ENCODE measurements at places on chromosomes 12 and 14.

GRCh38 chr12:40331886-40332285, 107.1 kb downstream of the LRRK2 start:
- no peak for DNase-seq

DNA sequence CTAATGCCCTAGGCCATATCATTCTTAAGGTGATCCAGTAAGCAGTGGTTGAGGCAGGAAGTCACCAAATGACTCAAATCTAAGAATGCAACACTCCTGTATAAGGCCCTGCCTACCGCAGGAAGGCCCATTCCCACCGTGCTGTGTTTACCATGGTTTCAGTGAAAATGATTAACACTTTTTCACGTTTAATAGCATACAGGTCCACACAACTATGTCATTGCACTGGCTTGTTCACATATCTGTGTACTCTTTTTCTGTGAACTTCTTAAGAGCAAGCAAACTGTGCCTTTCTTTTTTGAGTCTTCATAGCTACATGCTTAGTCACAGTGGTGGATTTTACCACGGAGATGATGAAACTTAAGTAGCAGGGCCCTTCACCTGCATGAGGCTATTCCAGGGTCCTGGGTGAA, 214.9 kb downstream of the CNTN1 start:
- peak; percentile 25 for DNase-seq

GRCh38 chr12:24975425-24975824, 26.5 kb upstream of the BCAT1 start:
- DNase-seq: no peak

GRCh38 chr12:84994426-84994825, 41.7 kb downstream of the TSPAN19 start:
- no peak for DNase-seq

DNA sequence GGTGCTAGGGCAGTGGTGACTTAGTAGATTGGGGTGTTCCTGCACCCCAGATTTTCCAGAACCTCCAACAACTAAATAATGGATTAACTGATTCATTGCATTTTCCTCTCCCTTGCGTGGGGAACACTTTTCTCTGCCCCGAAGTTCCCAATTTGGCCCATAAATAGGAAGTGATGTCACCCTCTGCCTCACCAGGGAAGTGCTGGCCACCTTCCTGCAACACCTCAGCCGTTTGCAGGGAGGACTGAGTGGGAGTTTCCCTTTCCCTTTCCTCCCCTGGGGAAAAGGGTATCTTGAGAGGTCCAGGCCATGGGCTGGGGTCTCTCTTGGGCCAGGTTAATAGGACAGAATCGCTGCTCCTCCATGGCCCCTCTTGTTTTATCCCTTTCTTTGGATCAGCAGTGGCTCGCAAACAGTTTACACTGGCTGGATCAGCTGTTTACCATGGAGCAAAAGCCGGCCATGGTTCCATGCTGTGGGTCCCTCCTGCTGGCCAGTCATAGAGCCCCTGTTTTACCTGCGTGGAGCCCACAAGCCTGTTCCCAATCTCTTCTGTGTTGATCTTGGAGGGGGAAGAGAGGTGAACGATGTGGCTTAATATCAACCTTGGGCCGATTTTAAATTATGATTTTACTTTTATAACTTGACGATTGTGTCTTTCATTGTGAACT, 91.6 kb upstream of the VRK1 start:
- no peak for DNase-seq

DNA sequence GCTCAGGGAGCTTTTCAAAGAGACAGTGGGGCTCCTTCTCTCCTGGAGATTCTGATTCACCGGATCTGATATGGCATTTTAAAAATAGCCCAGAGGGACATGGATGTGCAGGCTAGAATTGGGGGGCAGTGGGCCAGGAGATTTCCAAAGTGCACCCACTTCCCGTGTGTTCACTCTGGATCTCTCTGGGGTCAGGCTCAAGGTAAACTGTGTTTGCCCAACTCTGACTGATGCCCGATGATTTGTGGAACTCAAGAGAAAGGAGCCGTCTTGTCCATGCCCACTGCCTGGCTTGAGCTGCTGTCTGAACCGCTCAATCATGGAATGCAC, 17.9 kb downstream of the FAM181A start:
- no peak for DNase-seq

DNA sequence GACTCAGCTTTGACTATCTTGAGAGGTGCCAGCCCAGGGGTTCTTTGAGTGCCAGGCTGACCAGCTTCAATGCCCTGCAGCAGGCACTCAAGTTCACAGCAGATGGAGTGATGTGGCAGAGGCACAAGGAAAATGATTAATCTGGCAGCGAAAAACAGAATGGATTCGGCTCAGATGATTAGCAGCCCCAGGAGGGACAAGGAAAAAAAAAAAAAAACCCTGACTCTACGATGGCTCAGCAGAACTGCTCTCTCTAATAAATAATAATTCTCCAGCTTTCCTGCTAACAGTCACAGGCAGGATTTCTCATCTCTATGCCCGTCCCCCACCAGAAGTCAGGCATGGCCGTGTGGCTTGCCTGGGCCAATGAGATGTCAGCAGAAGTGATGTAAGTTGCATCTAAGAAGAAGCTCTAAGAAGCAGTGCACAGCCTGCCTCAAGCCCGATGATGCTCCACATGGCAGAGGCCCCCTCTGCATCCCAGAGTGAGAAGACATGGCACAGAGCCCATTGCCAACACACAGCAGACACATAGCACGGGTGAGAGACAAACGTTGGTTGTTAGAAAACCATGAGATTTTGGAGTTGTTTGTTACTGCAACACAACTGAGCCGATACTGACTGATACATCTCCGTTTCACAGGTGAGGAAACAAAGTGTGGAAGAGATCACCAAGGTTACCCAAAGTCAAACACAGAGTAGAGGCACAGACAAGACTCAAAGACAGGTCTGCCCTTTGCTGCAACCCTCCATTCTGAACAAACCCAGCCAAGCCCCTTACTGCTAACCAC, 111.0 kb downstream of the SCARB1 start:
- DNase-seq: no peak

- DNase-seq: no peak
Observed at GRCh38 chr14:31286456-31287293, 79.1 kb upstream of the HECTD1 start.

- DNase-seq: no peak
Observed at GRCh38 chr14:84988357-84988756, 541.6 kb upstream of the FLRT2 start.

GRCh38 chr12:80857311-80857710, 80.4 kb downstream of the LIN7A start:
- DNase-seq: no peak

DNA sequence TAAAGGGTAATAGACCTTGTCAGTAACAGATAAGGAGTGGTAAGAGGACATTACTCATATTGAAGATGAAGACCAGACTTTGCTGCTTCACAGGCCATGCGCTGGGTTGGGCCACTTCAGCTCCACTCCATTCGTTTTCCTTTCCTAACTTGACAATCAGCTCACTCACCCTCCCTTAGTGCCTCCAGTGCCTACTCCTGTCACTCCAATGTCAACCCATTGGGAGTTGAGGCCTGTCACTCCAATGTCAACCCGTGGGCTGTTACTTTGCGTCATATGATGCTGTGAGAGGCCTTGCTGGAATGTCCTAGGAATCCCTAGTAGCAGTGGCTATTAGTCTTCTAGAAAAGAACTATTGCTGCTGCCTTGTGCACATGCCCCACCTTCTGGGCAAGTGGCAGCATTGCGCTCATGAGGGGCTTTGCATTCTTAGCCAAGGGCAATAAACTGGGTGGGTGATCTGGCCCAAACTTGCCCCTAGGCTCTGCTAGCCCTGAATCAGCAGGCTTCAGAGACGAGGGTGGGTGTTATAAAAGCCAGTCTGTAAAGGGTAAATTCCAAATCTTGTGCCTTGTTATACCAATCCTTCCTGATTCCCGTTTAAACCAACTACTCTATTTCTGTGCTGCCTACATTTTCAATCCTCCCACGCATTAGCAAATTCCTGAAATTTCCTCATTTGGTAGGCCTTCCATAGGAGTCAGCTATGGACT, 36.1 kb downstream of the BAZ2A start:
- DNase-seq: peak; percentile 54

- no peak for DNase-seq
Observed at GRCh38 chr14:61769893-61770292, 7.7 kb downstream of the SNAPC1 start.

GRCh38 chr14:77616133-77616453, 344 bp downstream of the SPTLC2 start:
- DNase-seq: no peak

DNA sequence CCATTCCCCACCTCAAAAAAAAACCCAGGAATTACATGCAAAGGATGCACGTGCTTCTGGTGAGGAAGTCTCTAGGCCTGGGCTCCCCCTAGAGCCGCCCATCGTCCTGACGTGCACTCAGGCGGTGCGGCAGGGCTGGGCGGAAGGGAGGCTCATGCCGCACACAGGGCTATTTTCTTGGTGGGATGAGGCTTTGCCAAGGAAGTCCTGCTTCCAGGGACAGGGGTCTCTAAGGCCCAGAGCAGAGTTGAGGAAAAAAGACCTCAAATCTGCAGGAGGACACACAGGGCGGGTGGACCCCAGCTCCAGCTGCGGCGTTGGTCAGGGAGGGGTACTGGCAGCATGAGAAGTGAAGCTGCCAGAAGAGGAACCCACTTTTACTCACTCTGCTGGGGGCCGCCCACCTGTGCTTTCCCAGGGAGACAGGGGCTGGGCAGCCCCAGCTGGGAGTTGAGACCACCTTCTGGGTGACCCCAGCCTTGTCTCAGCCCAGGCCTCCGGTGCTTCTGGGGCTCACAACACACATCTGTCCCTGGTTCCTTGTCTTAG, 4.2 kb downstream of the RHOF start:
- peak; percentile 52 for DNase-seq

DNA sequence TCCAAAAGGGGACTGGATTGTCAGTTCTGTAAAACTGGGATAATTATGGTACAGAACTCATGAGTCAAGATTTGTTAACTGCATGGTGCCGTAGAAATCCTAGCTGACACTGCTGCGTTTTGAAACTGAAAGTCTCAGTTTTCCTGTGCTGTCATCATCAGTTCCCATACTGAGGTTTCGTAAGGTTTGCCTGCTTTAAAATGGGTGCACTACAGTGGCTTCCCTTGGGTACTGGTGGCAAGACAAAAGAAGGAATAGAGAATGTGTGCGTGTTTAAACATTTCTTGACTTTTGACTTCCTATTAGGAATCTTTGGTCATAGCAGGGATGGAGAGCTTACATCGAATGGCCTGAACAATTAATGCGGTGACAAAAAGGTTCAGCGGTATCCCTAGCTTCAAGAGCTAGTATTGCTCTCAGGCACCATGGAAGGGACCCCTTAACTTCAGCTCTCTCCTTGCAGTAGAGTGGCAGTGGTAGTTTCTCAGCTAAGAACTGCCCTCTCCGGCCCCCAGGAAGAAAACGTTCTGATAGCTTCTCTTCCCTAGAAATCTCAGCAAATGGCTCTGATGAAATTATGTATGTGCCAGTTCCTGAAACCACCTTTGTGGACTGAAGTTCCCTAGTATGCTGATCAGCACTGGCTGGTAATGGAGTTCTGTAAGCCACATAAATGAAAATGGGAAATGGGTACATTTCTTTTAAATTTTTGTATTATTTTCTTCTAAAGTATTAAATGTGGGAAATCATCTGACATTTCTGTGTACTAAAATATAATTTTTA, 28.9 kb downstream of the ANO6 start:
- peak; percentile 54 for DNase-seq

GRCh38 chr12:34297126-34297789, 275.0 kb downstream of the ALG10 start:
- DNase-seq: no peak

DNA sequence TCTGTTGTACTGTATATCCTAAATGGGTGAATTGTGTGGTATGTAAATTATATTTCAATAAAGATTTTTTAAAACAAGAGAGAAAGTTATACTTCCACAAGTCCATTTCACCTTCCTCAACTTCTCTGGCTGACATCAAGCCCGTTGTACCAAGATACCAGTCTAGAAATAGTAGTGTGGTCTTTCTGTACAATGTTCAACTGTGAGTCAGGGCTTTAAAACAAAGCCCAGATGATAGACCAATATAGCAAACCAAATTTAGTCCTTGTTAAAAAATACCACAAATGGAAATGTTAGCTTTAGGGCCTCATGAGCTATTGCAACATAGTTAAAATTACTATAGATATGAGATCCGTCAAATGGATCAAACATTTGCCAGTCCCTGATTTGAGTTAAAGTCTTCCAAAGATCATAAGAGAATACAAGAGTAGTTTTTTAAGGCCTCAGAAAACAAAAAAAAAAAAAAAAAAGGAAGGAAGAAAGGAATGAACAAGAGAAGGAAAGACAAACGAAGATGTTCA, 49.0 kb upstream of the EGLN3 start:
- no peak for DNase-seq

GRCh38 chr12:45582536-45582935, 147.0 kb upstream of the ARID2 start:
- no peak for DNase-seq

DNA sequence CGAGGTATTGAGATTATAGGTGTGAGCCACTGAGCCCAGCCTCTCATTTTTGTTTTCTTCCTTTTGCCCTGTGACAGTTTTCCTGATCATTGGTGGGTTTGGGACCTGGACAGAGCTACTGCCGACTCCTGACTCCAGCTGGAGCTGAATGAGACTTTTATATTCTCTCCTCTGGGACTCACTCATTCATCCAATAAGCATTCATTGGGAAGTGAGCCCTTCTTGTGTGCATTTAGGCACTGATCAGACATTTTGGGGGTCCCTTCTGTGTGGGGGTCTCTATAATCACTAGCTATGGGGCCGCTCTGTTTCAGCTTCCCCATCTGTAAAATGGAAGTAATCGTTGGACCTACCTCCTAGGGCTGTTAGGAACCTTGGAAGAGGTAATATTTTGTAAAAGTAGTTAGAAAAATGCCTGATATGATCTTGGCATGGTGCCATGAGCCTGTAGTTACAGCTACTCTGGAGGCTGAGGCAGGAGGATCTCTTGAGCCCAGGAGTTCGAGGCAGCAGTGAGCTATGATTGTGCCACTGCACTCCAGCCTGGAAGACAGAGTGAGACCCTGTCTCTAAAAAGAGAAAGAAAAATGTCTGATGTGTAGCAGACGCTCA, 7.2 kb downstream of the SH2B3 start:
- DNase-seq: no peak

GRCh38 chr14:73712540-73713180, 1.5 kb downstream of the PNMA1 start:
- DNase-seq: peak; percentile 48

DNA sequence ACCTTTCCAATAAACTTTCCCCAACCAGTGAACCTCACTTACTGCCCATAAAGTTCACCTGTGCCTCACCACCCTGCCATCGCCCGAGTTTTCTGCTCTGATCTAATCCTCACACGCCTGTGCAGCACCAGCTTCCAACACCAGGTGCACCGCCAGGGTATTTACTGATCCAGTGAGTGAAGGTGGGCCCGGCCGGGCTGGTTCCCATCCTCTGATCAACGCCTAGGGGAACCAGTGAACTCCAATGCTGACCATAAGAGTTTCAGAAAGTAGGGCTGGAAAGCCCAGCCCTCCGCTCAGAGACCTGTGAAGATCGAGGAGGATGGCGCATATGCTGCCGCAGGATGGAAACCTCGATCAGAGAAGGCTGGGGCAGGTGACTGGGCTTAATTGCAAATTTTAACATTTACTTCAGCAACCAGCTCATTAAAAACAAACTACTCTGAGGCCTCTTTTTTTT, 685 bp upstream of the MYL6B start:
- peak; percentile 72 for DNase-seq

- no peak for DNase-seq
Observed at GRCh38 chr12:78192979-78193378, 362.3 kb downstream of the NAV3 start.

- no peak for DNase-seq
Observed at GRCh38 chr12:131509701-131510100, 201.2 kb upstream of the SFSWAP start.

- peak; percentile 71 for DNase-seq
Observed at GRCh38 chr14:69658664-69659261, 47.4 kb downstream of the SUSD6 start.
